IPS DF 6.9 (cell line): ENCODE measurements at places on chromosomes 6 and 20.

DNA sequence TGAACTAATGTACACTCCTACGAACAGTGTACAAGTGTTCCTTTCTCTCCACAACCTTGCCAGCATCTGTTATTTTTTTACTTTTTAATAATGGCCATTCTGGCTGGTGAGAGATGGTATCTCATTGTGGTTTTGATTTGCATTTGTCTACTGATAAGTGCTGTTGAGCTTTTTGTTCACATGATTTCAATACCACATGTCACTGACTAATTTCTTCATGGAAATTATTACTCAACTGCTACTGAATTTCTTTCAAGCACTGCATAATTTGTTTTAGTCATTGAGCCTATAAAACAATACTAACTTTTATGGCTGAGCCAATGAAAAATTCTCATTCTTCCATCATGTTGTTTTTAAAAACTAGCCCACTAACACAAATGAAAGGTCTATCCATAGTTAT lies 115.4 kb downstream of the FRK start:
- no peaks in the 10 kb centered on the region for H3K4me1 ChIP-seq
- no peak overlapping the region for H3K4me3 ChIP-seq
- no peaks in the 10 kb centered on the region for H3K36me3 ChIP-seq
- no peak overlapping the region for H3K27ac ChIP-seq

GRCh38 chr6:20427856-20428255 lies 26.2 kb downstream of the E2F3 start:
- H3K27ac ChIP-seq = no peak overlapping the region
- peaks cover 6% of the 10 kb centered on the region for H3K36me3 ChIP-seq
- no peak overlapping the region for H3K4me3 ChIP-seq
- no peaks in the 10 kb centered on the region; the same call in 1 of the 2 replicates for H3K4me1 ChIP-seq

DNA sequence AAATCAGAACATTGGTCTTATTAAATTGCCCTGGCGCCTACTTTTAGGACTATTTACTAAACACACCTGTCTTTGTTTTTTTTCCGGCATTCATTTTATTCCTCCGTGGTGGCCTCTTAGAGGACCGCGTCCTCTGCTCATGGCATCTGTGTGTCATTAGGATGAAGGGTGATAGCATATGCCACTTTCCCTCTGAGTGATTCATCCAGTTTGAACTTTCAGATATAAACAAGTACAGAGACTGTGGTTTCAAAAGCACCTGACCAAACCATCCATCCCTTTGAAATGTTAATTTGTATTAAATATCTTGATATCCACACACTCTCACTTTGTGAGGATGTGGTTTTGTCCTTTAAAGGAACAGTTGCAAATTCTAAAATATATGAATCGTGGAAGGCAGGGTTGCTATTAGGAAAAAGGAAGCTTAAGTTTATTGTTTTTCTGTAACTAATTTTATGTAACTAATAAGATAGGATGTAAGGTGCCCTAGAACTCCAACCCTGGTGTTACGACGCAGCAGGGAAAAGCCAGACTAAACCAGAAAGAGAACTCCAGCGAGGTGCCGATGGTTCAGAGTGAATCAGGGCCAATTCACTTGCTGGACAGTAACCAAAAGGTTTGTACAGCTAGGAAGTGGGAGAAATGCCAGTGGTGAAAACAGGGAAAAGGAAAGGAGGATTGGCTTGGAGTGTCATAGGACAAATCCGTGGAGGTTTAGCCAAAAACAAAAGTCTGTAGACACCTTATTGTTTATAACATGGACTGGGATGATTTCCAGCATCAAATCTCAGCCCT lies 98.7 kb downstream of the SHLD1 start:
- H3K36me3 ChIP-seq = no peaks in the 10 kb centered on the region
- no peak overlapping the region for H3K27ac ChIP-seq
- no peaks in the 10 kb centered on the region for H3K27me3 ChIP-seq
- no peak for DNase-seq
- no peak overlapping the region for H3K4me3 ChIP-seq
- no peaks in the 10 kb centered on the region for H3K4me1 ChIP-seq

DNA sequence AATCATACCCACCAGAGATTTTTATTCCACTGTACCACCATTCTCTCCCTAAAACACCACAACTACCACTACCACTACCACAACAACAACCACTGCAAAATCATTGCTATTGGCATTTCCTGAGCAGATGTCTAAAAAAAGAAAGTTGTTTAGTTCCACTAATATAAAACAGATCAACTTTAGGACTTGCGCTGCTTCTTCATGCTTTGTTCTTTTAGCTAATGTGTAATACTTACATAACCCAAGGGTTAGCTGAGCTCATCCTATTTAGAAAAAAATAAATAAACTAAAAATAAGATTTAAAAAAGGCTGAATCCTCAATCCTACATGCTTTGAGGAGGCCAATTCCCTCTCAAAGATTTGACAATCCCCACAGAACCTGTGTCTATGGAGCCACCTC lies 11.4 kb downstream of the IYD start:
- H3K27me3 ChIP-seq = no peaks in the 10 kb centered on the region
- no peak for DNase-seq
- H3K36me3 ChIP-seq = no peaks in the 10 kb centered on the region
- H3K4me3 ChIP-seq = no peak overlapping the region
- H3K4me1 ChIP-seq = no peaks in the 10 kb centered on the region
